ENCODE measurements at places on chromosomes 3 and 15. TPM values are rescaled to one million over a fixed set of nuclear protein-coding genes. Genes with fewer than 3 reads are reported as not detected.

CFAP92 gene
- total RNA-seq: not detected

SPSB4 gene
- total RNA-seq: not detected

ST8SIA2 gene
- not detected for total RNA-seq

GASK1A gene
- total RNA-seq: 0.69 TPM

PPCDC gene
- total RNA-seq: 7.4 TPM
